ENCODE measurements at places on chromosomes 3 and 15.

DNA sequence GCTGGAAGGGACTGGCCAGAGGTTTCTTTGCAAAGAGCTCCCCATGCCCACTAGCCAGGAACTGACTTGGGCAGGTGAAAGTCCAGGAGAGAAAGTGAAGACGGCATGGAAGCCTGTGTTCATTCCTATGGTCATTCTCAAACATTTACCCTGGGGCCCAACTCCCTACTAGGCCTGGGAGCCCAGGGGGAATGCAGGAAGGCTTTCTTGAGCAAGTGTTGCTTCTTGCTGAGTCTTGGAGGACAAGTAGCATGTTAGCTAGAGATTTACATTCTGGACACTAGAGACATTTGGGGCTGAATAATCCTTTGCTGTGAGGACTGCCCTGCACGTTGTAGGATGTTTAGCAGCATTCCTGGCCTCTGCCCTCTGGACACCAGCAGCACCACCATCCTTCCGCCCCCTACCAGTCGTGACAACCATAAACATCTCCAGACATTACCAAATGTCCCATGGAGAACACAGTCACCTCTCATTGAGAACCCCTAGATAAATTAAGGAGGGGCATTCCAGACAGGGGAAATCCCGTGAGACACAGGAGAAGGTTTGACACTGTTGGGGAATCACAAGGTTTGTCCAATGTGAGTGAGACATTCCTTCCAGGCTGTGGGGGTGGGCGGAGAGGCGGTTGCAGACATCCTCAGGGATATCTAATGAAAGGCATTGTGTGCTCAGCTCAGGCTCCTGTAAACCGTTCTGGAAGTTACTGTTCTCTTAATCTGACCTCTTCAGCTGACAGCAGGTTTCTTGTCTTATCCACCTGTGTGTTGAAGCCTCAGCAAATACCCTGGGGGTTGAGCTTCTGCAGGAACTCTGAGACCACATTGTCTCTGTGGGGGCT is 236.2 kb downstream of the TLE3 start:
- no peak for DNase-seq

DNA sequence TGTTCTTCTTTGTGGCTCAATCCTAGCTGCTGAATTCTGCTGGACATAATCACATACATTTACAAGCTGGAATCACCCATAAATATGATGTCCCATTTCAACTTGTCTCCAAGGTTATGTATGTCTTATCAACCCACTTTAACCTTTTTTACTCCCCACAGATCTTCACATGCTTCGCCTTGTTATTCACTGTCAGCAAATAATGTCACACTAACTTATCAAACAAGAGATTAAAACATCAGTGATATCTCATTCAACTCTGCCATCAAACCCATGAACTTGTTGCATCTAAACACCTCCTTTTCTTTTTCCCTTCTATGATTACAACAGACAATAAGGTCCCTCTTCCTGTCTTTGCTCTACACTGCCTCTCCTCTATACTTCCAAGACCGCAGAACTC is 240.7 kb downstream of the TBC1D5 start:
- DNase-seq: no peak

DNA sequence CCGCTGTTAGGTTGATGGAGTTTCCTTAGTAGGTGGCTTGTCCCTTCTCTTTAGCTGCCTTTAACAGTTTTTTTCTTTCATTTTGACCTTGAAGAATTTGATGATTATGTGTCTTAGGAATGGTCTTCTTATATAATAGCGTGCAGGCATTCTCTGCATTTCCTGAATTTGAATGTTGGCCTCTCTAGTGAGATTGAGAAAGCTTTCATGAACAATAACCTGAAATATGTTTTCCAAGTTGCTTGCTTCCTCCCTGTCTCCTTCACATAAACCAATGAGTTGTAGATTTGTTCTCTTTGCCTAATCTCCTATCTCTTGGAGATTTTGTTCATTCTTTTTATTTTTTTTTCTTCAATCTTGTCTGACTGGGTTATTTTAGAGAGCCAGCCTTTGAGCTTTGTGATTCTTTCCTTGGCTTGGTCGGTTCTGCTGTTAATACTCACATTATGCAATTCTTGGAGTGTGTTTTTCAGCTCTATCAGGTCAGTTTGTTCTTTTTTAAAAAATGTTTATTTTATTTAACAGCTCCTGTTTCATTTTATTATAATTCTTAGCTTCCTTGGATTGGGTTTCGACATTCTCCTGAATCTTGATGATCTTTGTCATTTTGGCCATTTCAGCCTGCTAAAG is 627.9 kb downstream of the SI start:
- DNase-seq: no peak

GRCh38 chr3:31573036-31573779 is 40.5 kb downstream of the STT3B start:
- DNase-seq: no peak

DNA sequence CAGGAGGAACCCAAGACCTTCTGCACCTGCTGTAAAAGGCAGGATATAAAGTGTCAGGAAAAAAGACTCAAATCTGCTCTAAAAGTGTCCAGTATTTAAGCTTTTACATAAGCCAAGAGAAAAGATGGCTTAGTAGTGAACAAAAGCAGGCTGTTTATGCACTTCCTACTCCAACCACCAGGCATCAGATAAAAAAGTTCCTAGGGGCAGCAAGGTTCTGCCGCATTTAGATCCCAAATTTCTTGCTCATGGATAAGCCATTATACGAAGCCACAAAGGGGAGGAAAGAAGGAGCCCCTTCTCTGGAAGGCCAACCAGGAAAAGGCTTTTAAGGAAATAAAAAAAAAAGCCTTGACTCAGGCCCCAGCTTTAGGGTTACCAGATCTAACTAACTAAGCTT is 10.6 kb upstream of the SLC9C1 start:
- no peak for DNase-seq

DNA sequence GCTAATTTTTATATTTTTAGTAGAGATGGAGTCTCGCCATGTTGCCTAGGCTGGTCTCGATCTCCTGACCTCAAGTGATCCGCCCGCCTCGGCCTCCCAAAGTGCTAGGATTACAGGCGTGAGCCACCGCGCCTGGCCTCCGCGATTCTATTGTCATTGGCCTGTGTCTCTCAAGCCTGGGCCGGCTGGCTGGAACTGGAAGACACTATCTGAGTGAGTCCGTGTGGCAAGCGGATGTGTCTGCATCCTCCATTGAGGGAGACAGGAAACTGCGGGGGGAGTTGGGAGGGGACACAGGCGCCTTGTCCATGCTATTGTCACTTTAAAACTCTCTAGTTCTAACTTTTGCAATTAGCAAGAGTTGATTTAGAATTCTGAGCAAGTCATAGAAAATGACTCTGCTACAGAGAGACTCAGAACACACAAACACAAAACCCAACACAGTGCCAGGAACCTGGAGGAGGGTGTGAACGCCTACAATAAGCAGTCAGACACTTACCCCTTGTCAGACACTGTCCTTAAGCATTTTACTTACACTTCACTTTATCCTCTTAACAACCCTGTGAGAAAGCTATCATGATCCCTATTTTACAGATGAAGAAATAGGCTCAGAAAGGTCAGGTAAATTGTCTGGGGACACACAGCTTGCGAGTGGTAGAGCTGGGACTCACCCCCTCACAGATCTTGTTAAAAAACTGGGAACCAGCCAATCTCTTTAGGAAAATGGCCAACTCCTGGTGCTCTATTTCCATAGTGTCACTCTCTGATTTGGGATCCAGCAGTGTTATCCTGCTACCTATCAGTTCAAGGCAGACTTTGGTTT is 38.7 kb downstream of the ANP32A start:
- peak; percentile 92 for DNase-seq
